Adrenal gland (tissue), 19 donors: ENCODE measurements at places on chromosomes 12 and 14. TPM values are rescaled to one million over a fixed set of nuclear protein-coding genes. Genes with fewer than 3 reads are reported as not detected.

Gene DCN
- total RNA-seq: 1,673 TPM

DNA sequence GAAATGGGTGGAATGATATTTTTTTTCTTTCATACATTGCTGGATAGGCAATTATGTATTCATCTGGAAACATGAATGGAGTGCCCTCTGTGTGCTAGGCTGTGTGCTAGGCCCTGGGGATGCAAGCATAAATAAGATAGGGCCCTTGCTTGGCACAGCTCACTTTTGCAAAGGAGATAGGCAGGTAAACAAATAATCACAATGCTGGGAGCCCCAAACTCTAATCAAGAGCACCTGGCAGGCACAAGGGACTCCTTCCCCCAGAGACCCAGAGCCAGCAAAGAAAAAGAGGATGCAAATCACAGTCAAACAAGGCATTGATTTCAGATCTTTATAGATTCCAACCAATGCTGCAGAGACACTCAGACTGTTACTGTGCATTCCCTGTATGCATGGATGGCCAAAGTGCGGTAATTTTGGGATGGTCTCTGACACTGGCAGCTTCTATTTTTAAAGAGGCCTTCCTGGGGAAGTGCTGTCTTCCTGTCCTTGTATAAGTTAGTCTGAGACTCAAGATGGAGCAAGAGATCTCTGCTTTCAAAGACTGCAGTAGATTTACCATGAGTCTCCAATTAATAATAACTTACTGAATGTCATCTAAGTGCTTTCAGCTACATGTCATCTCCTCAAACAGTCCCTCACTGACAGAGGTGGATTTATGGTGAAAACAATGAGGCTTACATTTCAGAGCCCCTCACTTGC, 45.1 kb upstream of the CPM start:
- peaks cover 3% of the 10 kb centered on the region for H3K4me1 ChIP-seq
- no peaks in the 10 kb centered on the region for H3K36me3 ChIP-seq
- H3K27me3 ChIP-seq: no peaks in the 10 kb centered on the region
- DNase-seq: no peak

GRCh38 chr12:25501549-25501948, 51.5 kb downstream of the LMNTD1 start:
- no peaks in the 10 kb centered on the region for H3K4me1 ChIP-seq
- no peaks in the 10 kb centered on the region for H3K27me3 ChIP-seq
- no peak overlapping the region for H3K4me3 ChIP-seq
- no peak for DNase-seq
- H3K36me3 ChIP-seq: no peaks in the 10 kb centered on the region

Gene WASHC4
- total RNA-seq: 75.9 TPM

- H3K36me3 ChIP-seq: peaks cover 10% of the 10 kb centered on the region
- no peak overlapping the region for H3K27ac ChIP-seq
- no peak overlapping the region for H3K4me3 ChIP-seq
- no peak for DNase-seq
Observed at GRCh38 chr12:27304856-27305255, 27.8 kb upstream of the BMAL2 start.

DNA sequence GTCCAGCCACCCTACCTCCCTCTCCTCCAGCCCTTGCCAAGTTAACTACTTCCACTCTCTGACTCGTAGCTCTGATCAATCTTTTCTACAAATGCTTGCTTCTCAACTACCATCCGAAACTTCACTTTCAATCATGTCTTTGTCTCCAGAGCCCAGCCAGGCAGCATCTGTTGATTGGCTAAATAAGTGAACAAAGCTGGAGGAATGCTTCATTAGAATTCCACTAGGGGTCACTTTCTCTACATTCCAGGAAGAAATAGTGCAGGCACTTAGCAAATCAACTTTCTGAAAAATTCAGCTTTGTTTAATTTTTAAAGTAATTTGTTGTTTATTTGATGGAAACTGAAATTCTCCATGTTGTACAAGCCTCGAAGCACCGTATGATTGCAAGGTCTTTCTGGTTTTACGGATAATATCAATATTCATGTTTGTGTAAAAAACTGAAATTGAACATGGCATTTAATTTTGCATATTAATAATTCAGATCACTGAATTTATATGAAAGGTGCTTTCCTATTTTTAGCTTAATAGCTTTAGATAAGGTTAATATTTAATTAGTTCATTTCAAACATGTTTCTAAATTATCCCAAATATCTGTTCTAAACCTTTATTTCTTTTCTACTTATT, 32.4 kb upstream of the HELB start:
- peak; percentile 20 for DNase-seq
- no peaks in the 10 kb centered on the region for H3K36me3 ChIP-seq
- no peaks in the 10 kb centered on the region for H3K4me1 ChIP-seq
- no peak overlapping the region for H3K27ac ChIP-seq

Gene ITGA7
- 41.3 TPM for total RNA-seq

- H3K36me3 ChIP-seq: no peaks in the 10 kb centered on the region
- no peak overlapping the region for H3K4me3 ChIP-seq
- H3K27ac ChIP-seq: no peak overlapping the region
- no peaks in the 10 kb centered on the region for H3K27me3 ChIP-seq
Observed at GRCh38 chr12:11307143-11307542, 3.1 kb downstream of the PRB4 start.

Gene KRT71
- total RNA-seq: not detected

Gene CREBL2
- 53.6 TPM for total RNA-seq

- no peak for DNase-seq
- no peak overlapping the region for H3K4me3 ChIP-seq
- no peaks in the 10 kb centered on the region for H3K27me3 ChIP-seq
- H3K36me3 ChIP-seq: no peaks in the 10 kb centered on the region
- H3K4me1 ChIP-seq: no peaks in the 10 kb centered on the region
Observed at GRCh38 chr14:101654051-101654450, 92.8 kb downstream of the DIO3 start.

Gene GSC
- not detected for total RNA-seq

DNA sequence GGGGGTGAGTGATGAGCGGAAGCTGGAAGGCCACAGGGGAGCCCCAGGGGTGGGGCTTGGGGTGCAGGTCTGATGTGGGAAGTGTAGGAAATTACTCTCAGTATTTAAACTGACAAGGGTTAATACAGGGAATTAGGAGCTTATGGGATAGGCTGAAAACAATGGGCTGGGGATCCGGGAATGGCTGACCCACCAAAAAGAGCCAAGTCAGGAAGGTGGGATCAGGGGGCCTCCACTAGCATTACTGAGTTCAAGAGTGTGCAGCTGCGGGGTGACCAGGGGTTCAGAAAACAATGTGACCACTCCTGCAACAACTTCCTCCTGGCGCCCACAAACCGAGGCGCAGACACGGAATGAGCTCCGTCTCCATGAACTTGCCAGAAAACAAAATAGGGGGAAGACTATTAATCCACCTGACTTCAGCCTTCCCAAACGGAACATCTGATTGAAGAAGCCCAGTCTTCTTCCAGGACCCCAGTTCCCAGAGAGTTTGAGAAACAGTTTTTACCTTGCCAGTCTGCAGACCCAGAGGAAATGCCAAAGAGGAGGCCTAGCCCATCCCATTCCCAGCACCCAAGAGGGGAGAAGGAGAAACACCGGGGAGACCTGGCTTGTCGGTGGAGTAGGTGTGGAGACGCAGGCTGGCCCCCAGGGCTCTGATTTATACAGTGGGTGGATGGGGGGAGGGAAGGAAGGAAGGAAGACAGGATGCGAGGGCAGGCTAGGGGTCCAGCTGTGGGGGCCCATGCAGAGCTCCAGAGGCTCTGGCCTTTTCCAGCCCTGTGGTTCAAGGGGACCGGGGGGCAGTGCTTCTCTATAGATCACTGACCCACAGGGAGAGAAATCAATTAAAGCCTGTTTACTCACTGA, 16.5 kb upstream of the YY1 start:
- no peak for DNase-seq
- no peaks in the 10 kb centered on the region for H3K36me3 ChIP-seq
- H3K27ac ChIP-seq: peak overlapping the region; percentile 49
- H3K4me1 ChIP-seq: peaks cover 14% of the 10 kb centered on the region
- H3K27me3 ChIP-seq: no peaks in the 10 kb centered on the region

DNA sequence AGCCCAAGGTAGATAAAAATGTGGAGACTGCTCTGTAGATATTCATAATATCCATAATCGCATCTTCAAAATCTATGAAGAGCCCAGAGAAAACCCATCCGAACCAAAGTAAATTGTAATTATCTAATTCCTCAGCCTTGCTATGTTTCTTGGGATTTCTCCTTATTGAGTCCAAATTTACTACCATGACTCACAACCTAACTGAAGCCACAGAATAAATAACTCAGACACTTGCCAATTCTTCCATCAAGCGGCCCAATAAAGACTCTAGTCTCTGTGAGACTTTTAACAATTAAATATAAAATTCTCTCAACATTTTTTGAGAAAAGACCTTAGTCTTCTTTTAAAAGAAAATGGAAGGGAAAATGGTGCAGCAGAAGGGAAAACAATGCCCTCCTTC, 409.8 kb downstream of the DAD1 start:
- no peaks in the 10 kb centered on the region for H3K36me3 ChIP-seq
- no peaks in the 10 kb centered on the region for H3K4me1 ChIP-seq
- no peak for DNase-seq
- H3K27me3 ChIP-seq: no peaks in the 10 kb centered on the region

DNA sequence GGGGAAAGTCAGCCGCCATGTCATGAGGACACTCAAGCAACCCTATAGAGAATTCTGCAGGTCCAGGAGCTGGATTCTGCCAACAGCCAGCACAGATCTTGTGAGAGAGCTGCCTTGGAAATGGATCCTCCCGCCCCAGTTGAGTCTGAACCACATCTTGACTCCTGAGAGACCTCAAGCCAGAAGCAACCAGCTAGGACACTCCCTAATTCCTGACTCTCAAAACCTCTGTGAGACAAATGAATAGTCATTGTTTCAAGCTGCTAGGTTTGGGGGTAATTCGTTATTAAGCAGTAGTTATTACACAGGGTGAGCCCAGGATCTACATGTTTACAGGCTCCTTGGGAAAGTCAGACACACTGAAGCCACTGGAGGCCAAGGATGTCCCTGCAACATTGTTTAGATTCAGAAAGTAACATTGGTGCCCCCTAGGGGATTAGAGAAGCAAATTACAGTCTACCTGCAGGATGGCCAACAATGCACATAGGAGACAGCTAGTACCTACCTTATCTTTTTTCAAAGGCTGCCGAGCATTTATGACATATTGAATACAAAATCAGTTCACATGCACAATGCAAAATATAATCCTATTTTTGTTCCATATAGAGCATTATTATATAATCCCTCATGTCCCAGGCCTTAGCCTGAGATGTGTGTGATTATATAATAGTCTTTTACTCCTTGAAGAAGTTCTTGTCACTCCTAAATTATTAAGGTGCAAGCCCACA, 57.9 kb upstream of the FICD start:
- no peaks in the 10 kb centered on the region for H3K36me3 ChIP-seq
- H3K27ac ChIP-seq: no peak overlapping the region
- H3K4me3 ChIP-seq: no peak overlapping the region
- peak; percentile 61 for DNase-seq

DNA sequence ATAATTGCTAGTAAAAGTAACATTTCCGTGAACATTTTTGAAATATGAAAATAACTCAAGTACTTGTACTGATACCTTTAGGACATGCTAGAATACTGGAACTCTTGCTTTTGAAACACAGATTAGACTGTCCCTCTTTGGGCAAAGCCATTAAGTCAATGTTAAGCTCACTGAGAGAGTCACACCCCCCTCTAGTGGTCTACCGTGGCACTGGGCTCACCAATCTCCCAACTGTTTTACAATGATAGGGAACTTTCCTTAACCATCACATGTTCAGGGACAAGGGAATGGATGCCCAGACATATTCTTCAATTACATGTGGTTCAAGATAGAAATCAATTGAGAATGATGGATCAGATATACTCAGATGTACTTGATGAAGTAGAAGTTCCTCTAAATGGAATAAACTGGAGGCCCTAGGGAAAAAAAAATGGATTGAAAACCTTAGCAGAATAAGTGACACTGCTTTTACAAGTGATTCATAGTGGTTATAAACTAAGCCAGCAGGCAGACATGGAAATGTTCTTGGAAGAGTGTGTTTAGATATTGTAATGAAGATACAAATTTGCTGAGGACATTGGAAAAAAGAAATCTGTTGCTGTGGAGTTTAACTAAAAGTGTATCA, 17.8 kb downstream of the NANOG start:
- peak; percentile 82 for DNase-seq
- H3K27me3 ChIP-seq: no peaks in the 10 kb centered on the region
- no peaks in the 10 kb centered on the region for H3K4me1 ChIP-seq
- H3K27ac ChIP-seq: no peak overlapping the region

Gene MGAT4C
- 1.1 TPM for total RNA-seq

Gene FOXG1
- total RNA-seq: not detected

- no peaks in the 10 kb centered on the region for H3K27me3 ChIP-seq
- H3K4me3 ChIP-seq: no peak overlapping the region
- no peak for DNase-seq
- H3K4me1 ChIP-seq: no peaks in the 10 kb centered on the region
- no peaks in the 10 kb centered on the region for H3K36me3 ChIP-seq
Observed at GRCh38 chr14:69858801-69859200, 20.4 kb upstream of the SMOC1 start.

Gene FAM177A1
- total RNA-seq: 39.2 TPM

DNA sequence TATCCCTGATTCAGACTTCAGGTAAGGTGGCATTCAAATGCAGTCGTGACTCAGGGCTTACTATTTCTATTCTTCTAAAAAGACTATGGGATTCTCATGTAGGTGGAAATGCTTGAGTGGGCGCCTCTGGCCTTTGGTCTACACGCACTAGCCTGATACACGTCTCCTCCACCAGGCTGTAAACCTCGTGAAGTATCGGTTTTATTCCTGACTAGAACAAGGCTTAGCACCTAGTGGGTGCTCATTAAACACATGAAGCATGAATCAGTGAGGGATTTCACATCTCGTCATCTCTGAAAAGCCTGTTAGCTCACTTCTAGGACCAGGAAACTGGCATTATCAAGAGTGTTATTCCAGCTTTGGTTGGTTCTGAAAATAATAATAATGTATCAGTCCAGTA, 17.7 kb upstream of the HNF1A start:
- H3K27me3 ChIP-seq: no peaks in the 10 kb centered on the region
- no peak overlapping the region for H3K27ac ChIP-seq
- no peak overlapping the region for H3K4me3 ChIP-seq

- no peak overlapping the region for H3K4me3 ChIP-seq
- peak; percentile 80 for DNase-seq
- no peaks in the 10 kb centered on the region for H3K36me3 ChIP-seq
- H3K27ac ChIP-seq: no peak overlapping the region
Observed at GRCh38 chr12:93098077-93098476, 169.0 kb upstream of the EEA1 start.

DNA sequence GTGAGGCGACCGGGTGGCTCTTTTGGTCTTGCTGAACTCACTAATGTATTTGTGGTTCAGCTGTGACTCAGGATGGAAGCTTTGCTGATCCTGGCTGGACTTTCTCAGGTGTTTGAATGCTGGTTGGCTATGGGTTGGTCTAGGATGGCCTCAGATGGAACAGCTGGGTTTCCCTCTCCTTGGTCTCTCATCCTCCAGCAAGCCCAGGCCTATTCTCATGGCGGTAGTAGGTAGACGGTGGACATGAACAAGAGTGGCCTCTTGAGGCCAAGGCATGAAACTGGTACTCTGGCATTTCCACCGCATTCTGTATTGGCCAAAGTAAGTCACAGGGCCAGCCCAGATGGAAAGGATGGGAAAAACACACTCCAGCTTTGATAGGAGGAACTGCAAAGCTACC, 11.8 kb upstream of the POLR3B start:
- no peaks in the 10 kb centered on the region for H3K36me3 ChIP-seq
- H3K27ac ChIP-seq: no peak overlapping the region
- peak; percentile 68 for DNase-seq
- no peaks in the 10 kb centered on the region for H3K27me3 ChIP-seq

- no peak for DNase-seq
- H3K27me3 ChIP-seq: no peaks in the 10 kb centered on the region
- no peaks in the 10 kb centered on the region for H3K36me3 ChIP-seq
- H3K4me3 ChIP-seq: no peak overlapping the region
- no peak overlapping the region for H3K27ac ChIP-seq
- H3K4me1 ChIP-seq: no peaks in the 10 kb centered on the region
Observed at GRCh38 chr12:63419154-63419553, 249.1 kb downstream of the DPY19L2 start.

Gene TAS2R43
- total RNA-seq: 17.0 TPM
